CMK (cell line): ENCODE measurements at places on chromosomes 6 and 20.

- DNase-seq, result no peak
These were observed 28.3 kb upstream of the CARMIL1 start for GRCh38 chr6:25250878-25251277.

- no peak for DNase-seq
These were observed 57.8 kb downstream of the FOXA2 start for GRCh38 chr20:22526512-22527012.

DNA sequence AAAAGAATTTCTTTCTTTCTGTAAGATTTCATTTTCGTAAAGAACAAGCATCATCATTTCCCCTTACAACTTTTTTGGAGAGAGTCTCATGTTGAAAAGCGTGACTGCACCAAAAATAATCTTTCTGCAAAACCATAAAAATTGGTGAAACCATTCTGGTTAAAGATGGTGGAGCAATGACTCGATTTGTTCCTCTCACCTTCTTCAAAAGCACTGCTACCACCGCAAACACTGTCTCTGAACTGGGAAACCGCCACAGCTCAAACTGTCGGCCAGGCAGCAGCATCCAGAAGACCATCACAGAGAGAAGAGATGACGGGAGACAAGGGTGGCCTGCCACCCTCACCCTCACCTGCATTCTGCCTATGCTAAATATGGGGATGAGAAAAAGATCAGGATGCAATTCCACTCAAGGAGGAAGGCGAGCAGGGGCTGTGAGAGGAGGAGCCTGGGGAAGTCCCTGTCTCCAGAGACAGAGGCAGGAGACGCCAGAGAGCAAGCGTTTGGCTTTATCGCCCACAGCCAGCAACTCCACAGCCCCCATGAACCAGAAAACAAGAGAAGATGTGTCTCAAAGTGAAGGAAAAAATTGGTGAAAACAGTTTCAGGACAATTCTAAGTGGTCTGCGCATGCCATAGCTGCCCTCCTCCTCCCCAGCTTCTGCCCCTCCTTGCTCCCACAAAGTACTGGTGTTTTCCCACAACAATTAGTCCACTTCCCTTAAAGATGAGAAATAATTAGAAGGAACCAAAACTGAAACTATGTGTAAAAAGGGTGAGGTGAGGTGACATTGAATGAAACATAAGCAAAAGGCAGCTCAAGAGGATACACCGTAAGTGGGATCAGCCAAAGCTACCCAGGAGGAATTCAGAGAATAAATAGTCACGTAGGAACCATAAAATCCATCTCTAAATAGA, 255.5 kb downstream of the KIF16B start:
- no peak for DNase-seq

GRCh38 chr6:87848616-87849015, 146.6 kb upstream of the AKIRIN2 start:
- no peak for DNase-seq

DNA sequence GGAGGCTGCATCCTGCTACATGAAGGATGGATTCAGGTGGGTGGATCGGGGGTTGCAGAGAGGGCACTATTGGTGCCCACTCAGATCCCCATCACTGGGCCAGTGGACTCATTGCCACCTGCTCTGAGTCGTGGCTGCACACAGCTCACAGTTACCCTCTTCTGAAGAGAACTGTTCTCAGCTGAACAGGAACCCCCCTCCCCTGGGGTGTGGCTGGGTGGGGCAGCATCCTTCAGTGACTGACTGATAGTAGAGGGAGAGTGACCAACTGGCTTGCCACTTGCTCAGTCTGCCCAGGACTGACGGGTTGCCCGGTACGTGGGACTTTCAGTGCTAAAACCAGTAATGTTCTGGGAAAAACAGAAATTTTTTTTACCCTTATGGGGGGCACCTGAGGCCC, 494.0 kb upstream of the CHD6 start:
- DNase-seq, result no peak

GRCh38 chr20:37231947-37232630, 29.5 kb downstream of the GHRH start:
- no peak for DNase-seq

GRCh38 chr6:81387163-81387562, 365.3 kb downstream of the TENT5A start:
- DNase-seq, result no peak

- DNase-seq, result no peak
These were observed 9.1 kb upstream of the ARMC2 start for GRCh38 chr6:108839083-108839642.

DNA sequence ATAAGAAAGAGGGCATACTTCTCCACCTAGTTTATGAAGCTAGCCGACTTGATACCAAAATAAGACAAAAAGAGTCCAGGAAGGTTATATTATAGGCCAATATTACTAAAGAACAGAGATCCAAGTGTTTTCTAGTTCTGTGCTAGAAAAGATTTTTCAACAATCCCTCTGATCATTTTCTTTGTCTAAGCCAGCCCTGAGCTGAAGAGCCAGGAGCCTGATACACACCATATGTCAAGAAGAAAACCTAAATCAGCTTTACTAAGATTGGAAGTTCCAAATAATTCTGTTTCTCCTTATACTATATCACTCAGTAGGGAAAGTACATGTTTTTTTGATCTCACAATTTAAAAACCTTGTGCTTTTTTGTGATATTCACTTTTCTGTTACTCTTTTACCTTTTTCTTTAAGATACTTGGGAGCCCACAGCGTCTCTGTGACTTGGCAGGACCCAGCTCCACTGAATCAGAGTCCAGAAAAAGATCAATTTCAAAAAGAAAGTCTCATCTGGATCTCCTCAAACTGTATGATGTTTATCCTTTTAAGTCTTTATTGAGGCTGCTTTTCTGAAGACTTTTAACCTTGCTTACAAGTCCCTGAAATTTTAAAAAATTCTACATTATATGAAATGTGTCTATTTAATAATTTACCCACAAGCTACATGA, 43.0 kb upstream of the PBOV1 start:
- no peak for DNase-seq

GRCh38 chr6:138371452-138371711, 6.3 kb upstream of the SMIM28 start:
- no peak for DNase-seq

- no peak for DNase-seq
These were observed 2.0 kb downstream of the QRSL1 start for GRCh38 chr6:106631346-106631745.

- DNase-seq, result no peak
These were observed 216.5 kb upstream of the FLRT3 start for GRCh38 chr20:14553774-14554534.

DNA sequence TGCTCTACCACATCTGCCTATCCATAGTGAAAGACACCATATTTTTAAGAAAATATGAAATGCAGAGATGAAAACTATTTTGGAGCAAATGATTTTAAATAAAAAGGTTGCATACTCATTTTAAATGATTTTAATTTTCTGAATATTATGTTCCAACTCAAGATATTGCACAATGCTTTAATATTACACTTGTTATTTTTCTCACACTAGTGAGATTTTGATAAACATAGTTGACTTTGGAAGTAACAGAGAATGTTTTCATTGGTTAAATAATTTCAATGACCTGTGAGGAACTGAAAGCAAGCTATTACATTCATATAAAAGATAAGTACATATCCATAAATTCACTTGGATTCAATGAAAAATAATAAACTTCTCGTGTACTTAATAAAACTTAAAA, 7.2 kb upstream of the TMEM30A start:
- no peak for DNase-seq

GRCh38 chr6:22149501-22150367, 147.1 kb downstream of the PRL start:
- no peak for DNase-seq

- DNase-seq, result no peak
These were observed 103.1 kb upstream of the SMLR1 start for GRCh38 chr6:130724089-130724488.

GRCh38 chr6:106855117-106855516, 119.4 kb downstream of the CD24 start:
- DNase-seq, result no peak

DNA sequence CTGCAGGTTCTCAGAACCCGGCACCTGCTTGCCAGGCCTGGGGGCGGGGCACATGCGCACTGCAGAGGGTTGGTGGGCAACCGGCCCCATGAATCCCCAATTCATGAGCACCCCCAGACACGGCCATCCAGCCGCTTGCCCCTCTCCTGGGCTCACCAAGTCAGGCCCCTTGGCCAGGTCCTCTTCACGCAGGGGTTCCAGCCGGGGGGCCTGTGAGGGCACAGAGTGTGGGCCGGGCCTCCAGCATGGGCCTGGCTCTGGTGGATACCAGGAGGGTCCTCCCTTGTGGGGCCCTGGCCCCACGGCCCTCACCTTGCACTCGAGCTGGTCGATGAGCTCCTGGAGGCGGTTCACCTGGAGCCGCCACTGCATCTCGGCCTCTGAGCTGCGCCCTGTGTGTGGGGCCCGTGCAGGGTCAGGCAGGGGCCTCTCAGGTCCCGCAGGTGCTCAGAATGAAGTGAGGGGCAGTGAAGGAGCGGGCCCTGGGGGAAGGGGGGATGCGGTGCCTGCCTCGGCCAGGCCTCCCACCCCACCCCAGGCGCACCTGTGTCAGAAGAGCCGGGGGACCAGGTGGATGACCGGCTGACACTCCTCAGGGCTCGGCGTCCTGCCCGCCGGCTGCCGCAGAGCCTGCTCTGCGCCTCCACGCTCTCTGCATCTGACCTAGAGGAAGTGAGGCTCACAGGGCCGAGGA, 2.6 kb upstream of the C20orf144 start:
- DNase-seq, result no peak

- no peak for DNase-seq
These were observed 9.3 kb downstream of the DUSP15 start for GRCh38 chr20:31861135-31861384.

DNA sequence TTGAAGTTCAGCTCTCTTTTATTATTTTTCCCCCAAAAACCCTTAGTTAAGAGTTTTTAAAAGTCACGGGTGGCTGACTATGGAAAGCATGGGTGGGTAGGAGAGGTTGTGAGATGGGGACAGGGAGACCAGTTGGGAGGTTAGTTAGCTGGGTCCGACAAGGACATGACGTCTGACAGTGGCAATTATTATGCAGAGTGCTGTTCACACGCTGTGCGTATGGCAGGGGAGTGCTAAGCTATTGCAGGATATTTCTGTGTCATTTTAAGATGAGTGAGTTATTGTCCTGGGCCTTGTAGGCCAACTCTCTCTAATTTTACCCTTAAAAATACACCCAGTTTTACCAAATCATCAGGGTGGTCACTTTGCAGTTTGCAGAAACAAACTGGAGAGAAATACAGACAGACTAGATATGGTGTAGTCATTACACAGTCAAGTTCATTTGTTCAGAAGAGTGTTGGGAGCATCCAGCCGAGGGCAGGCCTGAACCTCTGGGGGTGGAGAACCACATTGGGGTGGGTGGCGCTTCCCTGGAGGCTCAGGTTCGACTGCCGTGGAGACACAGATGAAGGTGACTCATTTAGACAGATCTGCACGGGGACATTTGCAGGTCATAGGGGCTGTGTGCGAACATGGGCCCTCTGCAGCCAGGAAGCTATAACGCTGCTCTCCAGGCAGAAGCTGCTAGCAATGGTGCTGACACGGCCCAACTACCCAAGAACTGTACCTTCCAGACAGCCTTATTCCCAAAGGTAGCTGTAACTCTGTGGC, 307.6 kb downstream of the QKI start:
- no peak for DNase-seq

DNA sequence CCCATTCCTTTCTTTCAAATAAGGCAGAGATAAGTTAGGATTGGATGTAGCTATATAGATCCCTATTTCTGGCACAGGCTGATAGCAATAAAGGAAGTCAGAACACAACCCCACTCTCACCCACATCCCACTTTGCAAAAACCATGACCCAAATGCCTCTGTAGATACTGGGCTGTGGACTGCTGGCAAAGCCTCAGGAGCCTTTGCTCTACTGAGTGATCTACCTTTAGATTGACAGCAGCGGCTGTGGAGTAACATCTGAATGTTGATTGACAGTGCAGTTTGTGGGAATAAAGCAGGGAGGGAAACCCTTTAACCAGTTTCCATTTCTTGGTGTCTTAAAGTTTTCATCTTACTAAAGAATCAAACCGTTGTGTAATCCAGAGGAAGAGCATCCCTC, 6.7 kb upstream of the TMEM30A start:
- no peak for DNase-seq

- DNase-seq, result no peak
These were observed 229.8 kb upstream of the CEP162 start for GRCh38 chr6:84457276-84457675.

GRCh38 chr6:149480502-149481280, 4.1 kb downstream of the ZC3H12D start:
- no peak for DNase-seq

DNA sequence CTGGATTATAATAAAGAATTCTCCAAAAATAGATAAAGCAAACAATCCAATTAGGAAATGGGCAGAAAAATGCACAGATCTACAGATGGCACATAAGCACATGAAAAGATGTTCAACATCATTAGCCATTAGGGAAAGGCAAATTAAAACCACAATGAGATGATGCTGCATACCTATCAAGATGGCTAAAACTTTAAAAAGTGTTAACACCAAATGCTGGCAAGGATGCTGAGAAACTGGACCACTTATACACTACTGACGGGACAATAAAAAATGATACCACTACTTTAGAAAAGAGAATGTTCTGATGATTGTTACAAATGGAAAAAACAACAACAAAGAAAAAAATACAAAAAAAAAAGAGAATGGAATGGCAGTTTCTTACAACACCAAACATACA, 26.5 kb downstream of the LCA5 start:
- DNase-seq, result no peak

DNA sequence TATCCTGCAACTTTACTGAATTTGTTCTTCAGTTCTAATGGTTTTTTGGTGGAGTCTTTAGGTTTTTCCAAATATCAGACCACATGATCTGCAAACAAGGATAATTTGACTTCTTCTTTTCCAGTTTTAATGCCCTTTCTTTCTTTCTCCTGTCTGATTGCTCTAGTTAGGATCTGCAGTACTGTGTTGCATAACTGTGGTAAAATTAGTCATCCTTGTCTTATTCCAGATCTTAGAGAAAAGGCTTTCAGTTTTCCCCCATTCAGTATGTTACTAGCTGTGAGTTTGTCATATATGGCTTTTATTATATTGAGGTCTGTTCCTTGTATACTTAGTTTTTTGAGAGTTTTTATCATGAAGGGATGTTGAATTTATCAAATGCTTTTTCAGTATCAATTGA, 4.3 kb downstream of the MICA start:
- DNase-seq, result no peak

DNA sequence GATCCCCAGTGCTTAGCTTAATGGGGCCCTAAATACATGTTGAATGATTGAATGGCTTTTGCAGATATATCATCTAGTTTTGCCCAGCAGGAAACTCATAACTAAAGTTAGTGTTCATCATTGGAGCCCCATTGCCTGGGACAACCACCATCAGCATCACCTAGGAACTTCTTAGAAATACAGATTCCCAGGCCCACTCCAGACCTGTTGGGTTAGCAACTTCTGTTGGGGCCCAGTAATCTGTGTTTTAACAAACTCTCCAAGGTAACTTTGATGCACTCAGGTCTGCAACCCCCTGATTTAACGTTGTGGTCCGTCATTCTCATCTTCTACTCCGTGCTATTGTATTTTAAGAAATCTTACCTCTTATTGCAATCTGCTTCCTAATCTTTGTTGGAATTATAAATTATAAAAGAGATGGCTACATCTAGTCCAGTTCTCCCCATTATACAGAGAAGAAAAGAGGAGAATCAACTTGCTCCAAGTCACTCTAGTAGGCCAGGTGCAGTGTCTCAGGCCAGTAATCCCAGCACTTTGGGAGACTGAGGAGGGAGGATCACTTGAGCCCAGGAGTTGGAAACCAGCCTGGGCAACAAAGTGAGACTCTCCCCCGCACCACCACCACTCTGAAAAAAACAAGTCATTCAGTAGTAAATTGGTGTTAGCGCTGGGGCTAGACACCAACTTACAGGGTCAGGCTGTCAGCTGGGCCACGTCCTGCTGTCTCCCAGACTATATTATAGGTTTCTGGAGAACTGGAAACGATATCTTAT, 13.7 kb downstream of the FOXP4 start:
- no peak for DNase-seq

GRCh38 chr6:9708600-9708999, 706.3 kb downstream of the TFAP2A start:
- no peak for DNase-seq
